NCI-H2081 (cell line): ENCODE measurements at places on chromosomes 12 and 14.

GRCh38 chr12:12890543-12891079, 751 bp upstream of the GPRC5A start:
- peak; percentile 42 for DNase-seq

DNA sequence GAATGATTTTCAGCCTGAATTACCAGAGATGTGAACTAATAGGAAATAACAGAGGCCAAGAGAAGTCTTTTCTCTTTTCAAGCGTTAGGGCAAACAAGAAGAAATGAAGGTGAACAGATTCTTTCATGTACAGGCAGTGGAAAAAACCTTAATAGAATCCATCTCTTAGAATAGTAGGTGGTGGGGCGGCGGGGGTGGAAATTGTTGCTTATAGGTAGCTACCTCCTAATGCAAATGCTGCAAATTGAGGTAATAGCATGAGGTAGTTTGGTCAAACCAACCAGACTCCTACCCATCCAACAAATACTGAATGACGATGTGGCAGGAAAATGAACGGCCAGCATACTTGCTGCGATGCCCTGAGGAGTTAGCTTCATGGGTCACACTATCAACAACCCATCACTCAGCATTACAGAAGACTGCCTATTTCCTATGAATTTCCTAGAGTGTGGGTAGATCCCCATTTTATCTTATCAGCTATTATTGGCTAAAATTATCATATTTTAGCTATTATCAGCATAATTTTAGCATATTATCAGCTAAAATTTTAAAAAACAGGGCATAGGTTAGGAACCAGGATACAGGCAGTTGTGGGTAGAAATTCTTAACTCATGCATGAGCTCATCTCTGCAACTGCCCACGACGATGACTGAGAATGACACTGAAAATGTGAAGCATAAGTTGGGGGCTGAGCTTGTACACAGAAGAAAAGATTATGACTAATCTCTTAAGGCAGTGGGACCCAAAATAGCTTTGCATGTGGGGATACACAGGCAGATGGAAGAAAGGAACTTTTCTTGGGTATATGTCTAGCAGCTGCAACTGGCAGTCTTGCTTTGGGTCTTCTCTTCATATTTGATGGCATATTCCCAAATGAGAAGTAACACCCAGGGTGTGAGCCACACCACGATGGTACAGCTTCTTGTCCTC, 68.7 kb downstream of the NIN start:
- no peak for DNase-seq

DNA sequence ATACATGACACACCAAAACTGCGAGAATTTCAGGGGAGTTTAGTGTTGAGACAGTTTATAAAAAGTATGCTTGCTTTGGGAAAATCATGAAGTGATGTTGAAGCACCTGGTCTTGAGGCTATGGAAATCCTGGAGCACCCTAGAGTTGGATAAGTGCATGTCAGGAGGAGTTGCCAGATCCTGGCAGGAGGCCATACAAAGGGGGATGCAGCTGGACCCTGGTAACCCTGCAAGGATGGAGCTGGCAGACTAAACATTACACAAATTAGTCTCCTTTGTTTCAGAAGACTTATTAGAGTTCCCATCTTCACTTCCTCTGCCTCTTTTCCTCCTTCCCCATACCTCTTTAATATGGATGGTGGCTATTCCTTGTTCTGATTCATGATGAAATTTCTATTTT, 907.0 kb downstream of the BCL11B start:
- no peak for DNase-seq

DNA sequence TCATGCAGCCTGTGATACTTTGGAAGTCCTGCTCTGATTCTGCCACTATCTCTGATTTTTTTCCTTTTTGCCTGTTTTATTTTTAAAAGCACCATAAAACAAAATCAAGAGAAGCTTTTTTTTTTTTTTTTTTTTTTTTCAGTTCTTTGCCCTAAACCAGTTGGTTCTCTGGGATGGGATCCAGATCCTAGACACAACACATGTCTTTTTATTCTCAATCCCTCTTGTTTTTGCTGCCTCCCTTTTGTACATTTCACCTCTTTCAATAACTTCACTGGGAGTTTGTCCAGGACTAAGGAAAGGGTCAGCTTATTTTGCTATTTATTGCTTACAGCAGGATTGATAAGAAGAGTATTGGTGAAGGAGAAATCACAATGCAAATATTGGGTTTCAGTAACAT, 139.4 kb downstream of the GRIP1 start:
- DNase-seq, result no peak

DNA sequence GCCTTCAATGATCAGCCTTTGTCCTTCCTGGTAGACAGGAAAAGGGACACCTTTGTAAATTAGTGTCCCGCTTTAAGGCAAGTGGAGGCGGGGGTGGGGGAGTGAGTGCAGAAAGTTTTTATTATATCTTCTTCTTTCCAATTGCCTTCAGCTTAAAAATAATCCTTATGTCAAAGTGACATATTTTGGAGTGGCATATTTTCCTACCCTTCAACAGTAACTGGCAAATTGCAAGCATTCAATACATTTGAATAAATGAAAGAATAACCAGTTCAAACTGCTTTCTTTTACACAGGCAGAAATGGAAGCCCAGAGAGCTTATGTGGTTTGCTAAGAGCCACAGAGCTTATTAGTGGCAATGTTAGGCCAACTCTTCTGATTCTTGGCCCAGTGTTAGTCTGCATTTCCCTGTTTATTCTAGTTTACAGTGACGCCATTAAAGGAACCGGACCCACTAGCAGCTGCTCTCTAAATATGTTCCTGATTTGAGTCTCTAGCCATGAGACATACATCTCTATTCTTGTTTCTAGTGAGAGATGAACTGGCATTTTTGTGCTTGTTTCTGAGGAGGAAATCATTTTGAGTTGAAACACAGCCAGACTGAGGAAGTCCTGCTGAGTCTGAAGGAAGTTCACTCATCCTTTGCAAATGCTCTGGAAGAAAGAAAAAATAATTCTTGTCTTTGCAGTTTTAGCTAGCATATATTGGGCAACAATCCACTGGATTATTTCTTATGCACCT, 468.7 kb downstream of the NOVA1 start:
- DNase-seq, result peak; percentile 8

DNA sequence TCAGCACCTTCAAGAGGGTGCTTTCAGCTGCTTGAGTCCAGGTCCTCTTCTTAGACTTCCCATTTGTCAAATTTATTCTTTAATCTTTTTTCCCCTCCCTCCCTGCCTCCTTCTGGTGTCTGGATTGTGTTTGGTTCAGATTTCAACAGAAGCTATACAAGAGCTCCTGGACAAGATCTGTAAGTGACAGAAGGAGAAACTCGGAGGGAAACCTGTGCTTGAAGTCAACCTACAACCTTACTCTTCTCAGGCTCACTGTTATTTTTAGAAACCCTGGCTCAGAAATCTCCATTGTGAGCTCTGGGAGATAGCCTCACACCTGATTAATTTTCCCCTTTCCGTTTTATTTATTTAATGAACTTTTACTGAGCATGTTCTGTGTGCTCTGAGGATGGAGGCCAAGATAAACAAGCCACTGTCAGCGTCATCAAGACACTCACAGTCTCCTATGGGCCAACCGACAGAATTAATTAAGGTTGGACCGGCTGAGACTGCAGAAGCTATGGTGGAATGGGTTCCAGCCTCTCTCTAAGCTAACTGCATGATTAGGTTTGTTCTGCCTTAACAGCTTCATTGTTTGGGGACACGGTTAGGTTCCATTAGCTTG, 13.5 kb downstream of the PDE1B start:
- DNase-seq, result no peak

DNA sequence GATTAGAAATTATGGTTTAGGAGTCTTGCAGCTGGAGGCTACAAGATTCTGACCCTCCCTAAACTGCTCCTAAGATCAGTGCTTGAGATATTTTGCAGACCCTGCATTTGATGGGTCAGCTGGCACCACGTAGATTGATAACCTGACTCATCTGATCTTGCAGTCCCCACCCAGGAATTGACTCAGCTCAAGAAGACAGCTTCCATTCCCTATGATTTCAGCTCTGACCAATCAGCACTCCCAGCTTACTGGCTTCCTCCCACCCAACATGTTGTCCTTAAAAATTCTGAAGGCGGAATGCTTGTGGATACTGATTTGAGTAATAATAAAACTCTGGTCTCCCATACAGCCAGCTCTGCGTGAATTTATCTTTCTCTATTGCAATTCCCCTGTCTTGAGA, 23.2 kb upstream of the MTHFD1 start:
- no peak for DNase-seq

DNA sequence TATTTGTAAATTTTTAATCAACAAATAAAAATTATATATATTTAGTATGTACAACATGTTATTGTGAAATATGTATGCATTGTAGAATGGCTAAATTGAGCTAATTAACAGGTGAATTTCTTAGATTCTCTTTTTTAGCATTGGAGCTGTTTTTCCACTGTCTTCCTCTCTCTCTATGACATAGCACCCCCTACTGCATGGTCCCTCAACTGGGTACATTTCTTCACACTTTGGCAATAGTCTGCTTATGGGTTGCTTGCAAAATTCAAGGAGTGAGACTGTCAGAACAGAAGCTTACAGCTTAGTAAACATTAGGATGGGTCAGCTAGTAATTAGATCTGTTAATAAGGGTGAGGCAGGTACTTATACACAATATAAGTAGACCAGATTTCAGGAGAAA, 658.5 kb upstream of the MGAT4C start:
- DNase-seq, result peak; percentile 33

- DNase-seq, result no peak
Measured at GRCh38 chr14:91957876-91958313, 10.4 kb upstream of the FBLN5 start.

- no peak for DNase-seq
Measured at GRCh38 chr12:94686834-94687628, 36.7 kb upstream of the TMCC3 start.

GRCh38 chr12:110351119-110351518, 52.4 kb downstream of the ANAPC7 start:
- DNase-seq, result no peak

DNA sequence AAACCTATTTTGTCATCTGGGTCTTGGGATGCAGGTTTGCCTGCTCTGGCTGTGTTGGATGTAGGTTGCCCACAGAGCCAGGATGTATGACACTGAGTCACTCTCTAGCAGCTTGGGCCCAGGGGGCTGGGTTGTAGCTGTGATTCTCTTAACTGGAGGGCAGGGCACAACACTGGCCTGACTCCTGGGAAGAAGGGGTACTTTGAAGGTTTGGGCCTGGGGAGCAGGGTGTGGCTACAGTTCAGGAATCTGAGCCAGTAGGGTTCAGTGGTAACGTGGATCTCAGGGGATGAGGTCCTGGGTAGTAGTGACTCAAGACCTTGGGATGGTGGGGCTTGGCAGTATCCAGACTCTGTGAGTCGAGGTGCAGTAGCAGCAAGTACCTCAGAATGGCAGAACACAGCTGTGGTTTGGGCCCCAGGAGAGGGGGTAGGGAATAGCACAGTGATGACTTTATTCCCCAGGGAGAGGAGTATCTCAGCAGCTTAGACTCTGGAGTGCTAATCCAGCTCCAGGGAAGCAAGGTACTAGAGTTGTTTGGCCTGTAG, 25.7 kb downstream of the TBC1D15 start:
- no peak for DNase-seq

GRCh38 chr12:104720339-104721038, 237.6 kb downstream of the SLC41A2 start:
- DNase-seq, result no peak

DNA sequence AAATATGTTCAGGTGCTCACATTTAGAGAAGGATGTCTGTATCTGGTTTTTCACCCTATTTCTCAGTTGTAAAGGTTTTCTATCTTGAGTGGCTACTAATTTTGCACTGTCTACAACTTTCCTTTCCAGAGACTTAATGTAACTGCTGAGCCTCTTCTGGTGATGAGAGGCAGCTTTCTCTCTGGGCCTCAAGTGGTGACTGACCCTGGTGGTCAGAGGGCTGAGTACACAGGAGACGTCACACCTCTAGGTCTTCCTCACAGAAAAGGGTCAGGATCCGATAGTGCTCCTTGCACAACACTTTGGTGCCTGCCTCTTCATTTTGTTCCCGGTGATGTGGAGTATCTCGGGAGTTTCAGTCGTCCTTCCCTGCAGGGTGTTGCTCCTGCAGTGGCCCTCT, 76.8 kb downstream of the LIN7A start:
- no peak for DNase-seq

GRCh38 chr12:44247588-44247987, 411.7 kb downstream of the TMEM117 start:
- DNase-seq, result no peak

DNA sequence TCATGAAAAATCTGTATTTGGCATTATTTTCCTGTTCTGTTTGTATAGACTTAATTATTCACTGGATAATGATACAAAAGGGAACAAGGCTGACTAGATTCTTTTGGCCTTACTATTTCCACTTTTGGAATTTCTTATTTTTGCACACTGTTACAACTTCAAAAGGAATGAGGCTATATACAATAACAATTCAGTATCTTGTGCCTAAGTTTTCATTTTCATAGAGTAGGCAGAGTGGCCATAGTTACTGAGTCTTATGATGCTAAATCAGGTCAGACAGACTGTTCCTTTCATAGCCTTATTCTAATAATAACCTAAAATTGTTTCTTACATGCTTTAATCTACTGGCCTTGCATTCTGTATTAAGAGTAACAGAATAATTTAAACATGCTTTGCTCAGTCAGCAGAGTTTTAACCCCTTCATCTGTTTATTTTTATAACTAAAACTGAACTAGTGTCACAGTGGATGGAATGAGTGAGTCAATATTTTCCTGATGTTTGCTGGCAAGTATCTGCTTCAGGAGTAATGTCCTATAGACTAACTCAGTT, 10.5 kb downstream of the TTC8 start:
- no peak for DNase-seq

GRCh38 chr14:87046960-87047359, 946.0 kb downstream of the GALC start:
- no peak for DNase-seq

- no peak for DNase-seq
Measured at GRCh38 chr12:12466157-12466556, 96.5 kb downstream of the DUSP16 start.

GRCh38 chr14:74621556-74621955, 9.5 kb upstream of the LTBP2 start:
- DNase-seq, result no peak

GRCh38 chr12:109469517-109469916, 7.6 kb downstream of the KCTD10 start:
- no peak for DNase-seq

DNA sequence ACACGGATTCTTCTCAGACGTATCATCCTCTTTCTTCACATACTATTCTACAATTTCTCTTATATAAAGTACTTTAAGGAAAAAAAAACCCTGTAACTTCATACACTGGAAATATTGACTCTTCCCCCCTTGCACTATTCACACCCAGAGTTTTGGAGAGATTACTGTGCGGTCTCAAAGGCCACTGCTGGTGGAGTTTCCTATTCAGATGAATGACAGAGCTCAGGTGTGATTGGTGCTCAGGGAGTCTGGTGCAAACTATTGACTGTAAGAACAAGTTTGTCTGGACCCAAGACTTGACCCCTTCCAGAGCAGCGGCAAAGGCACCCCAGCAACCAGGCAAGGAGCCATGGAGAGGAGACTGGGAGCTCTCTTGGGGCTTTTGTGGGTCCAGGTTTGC, 187.5 kb upstream of the OR4E1 start:
- no peak for DNase-seq

DNA sequence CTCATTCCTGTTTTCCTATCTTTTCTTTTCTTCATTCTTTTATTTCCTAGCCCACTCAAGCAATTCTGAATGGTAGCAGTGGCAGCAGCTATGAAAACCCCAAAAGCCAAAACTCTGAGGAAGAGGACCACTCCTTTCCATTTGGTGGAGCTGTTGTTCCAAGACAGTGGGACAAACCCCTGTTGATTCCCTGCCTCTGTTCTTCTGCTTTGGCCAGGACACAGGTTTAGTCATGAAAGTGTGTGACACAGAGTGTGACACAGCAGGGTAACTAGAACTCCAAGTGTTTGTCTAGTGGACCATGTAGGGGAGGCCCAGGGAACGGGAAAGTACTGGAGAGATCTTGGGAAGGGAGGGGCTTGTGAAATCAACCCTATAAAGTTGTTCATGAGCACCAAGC, 71.1 kb downstream of the PTCSC3 start:
- peak; percentile 44 for DNase-seq
